Activated CD4-positive, alpha-beta T cell treated with anti-CD3 and anti-CD28 coated beads, Interleukin-2, amount 50 U/mL, for 24 hours (primary cell): ENCODE measurements at places on chromosomes 1 and 21.

DNA sequence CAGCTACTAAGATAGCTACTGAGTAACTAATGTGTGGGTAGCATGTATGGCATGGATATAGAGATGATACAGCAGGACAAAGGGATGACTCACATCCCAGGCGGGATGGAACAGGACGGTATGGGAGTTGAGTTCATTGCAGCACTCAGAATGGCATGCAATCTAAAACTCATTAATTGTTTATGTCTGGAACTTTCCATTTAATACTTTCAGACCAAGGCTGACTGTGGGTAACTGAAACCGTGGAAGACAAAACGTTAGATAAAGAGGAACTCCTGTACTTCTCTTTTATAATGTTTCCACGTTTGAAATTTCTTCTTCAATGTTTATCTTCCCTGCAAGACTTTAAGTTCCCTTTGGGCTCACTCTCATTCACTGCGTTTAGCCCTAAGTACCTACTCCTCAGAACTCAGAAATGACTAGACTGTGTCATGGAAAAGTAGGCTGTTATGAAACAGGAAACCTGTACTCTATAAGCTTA is 151.9 kb downstream of the MAGI3 start:
- no peak for DNase-seq

DNA sequence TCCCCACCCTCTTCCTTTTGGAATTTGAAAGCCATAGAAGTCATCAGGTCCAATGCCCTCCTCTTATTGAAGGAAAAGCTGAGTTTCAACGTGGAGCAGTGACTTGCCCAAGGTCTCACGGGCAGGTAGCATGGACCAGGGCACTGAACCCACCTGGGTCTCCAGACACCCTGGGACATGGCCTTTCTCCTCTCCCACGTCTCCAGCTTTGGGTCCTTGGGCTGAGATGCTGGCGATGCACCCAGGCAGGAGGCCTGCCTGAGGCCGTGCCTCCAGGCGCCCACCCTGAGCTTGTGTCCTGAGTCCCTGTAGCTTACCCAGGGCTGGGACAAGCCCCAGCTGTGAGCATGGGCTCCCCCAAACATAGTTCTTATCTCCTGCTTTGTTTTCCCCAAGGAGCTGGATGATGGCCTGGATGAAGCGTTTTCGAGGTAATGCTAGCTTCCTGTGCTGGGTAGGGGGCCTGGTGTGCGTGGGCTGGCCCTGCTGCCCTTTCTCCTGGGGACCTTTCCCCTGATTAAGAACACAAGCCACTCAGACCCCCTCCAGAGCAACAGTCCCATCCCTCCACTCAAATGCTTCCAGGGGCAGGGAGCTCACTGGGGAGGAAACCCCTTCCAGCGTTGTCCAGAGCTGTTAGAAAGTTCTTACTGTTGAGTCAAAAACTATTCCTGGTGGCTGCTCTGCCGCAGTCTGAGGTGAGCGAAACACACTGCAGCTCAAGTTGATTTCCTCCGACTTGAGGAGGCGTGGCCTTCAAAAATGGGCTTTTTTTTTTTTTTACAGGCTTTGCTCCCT is 21.6 kb downstream of the LDLRAP1 start:
- DNase-seq: no peak

DNA sequence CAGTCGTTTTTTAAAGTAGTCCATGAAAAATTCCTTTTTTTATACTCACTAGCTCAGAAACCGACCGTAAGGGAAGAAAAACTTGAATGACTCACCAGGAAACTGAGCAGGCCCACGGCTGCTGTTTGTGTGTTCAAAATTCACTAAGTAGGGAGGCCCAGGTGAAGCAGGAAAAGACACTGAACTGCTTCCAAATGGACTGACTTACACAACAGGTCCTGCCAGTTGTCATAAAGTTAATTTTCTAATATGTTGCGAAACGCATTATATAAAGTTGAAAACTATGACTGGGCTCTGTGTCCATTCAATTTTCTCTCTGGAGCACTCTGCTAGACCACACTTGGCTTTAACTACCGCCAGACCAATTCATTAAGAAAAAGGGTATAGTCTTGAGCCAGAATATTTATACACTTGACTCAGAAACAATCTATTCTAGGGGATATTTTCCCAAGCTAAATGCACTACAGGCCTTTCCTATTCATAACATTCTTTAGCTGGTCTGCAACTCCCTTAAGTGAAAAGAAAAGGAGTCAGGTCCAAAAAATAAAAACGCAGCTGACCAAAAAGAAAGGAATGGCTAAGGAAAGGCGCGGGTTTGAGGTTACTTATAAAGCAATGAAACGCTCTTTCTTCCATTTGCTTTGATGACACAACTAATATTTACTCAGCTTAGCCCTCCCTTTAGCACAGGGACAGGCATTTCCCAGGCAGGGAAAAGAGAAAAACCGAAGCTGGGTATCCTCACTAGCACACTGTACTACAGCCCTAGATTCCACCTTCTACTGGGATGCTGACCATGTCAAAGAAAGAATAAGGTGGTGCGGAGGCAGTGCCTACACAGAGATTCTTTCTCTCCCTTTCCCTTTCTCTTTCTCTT is 306.3 kb upstream of the ESRRG start:
- DNase-seq: no peak

- no peak for DNase-seq
Observed at GRCh38 chr1:245211761-245212160, 57.0 kb downstream of the KIF26B start.

GRCh38 chr1:172874950-172875349 is 175.8 kb downstream of the TNFSF18 start:
- DNase-seq: peak; percentile 17

GRCh38 chr1:211822677-211823407 is 7.7 kb downstream of the LPGAT1 start:
- no peak for DNase-seq

- DNase-seq: no peak
Observed at GRCh38 chr1:162035241-162035640, 11.6 kb upstream of the OLFML2B start.

GRCh38 chr1:32623775-32624174 is 26.6 kb downstream of the ZBTB8OS start:
- peak; percentile 42 for DNase-seq

DNA sequence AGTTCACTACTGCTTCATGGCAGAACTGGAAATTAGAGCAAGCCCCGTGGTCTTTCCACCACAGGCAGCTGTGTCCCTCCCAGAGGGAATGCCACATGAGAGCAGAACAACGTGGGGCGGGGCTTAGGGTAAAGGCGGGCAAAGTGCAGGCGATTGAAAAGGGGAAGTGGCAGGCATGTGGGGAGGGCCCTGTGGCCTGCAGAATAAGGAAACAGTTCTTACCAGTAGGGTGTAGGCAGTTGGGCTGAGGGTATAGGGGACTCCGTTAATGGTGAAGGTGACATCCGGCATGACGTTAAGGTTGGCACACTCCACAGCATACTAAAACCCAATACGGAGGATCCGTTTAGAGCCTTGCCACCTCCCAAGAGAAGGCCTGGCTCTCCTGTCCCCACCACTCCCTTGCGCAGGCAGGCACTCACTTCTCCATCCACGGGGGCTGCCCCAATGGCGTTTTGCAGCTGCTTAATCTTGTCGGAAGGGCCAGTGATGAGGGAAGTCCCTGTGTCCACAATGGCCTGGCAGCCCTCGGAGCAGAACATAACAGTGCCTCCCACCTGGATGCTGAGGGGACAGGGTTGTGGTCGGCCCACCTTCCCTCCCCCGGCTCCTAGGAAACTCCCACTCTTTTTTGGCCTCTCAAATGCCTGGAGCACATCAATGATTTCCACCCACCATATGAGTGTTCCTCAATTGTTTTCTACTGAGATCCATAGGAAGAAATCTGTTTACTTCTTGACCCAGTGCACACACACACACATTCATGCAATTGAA is 9.1 kb upstream of the RAB7B start:
- no peak for DNase-seq

DNA sequence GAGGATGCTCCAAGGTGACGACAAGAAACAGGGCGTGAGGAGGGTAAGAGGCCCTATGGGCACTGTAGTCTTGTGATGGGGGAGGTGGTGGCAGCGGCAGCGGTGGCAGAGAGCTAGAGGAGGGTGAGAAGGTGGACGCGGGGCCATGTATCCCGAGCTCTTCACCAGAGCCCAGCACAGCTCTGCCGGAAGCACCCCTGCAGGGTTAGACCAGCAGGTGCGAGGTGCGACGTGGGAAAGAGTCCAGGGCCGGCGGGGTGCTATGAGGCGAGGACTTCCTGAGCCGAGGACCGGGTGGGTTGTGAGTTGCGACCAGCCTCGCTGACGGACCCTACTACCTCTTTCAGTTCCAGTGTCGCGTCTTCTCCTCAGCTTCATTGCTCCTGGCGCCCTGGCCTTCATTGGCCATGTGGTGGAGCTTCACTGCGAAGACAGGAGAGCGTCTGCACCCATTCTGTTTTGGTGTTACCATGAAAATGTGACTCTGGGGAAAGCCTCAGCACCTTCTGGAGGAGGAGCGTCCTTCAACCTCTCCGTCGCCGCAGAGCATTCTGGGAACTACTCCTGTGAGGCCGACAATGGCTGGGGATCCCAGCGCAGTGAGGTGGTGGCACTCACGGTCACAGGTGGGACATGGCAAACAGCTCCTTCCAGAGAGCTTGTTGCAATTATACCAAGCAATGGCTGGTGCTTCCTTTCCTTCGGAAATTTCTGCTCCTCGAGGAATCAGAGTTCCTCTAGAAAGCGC is 67.9 kb upstream of the KIRREL1 start:
- DNase-seq: no peak

- DNase-seq: no peak
Observed at GRCh38 chr1:163797816-163798215, 476.1 kb downstream of the NUF2 start.

DNA sequence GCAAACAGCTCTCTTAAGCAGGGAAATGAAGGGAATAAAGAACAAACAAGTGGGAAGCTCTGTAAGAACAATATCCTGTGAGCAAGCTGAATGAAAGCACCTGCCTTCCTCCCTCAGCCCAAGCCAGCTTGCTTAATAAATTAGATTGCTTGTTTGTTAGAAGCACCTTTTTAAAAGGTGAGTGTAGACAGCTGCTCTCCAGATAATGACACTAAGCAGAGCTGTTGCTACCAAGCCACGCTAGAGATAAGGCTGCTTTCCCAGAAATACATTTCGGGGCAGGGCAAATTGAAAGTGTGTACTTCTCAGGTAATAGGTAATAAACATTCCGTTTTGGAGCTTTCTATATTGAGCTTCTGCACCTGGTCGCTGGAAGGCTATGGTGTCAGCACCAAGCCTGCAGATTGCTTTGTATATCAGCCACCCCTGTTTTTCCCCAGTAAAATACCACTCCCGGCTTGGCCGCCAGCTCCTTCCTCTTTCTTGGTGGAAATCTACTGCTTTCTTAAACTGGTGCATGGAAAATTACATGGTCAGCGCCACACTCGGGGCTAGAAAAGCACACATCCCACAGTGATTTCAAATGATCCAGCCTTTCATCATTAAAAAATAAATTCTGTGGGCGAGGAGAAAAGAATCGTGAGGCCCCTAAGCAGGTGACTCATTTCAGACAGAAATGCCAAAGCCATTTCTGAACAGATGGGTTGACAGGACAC is 151.3 kb downstream of the ETS2 start:
- no peak for DNase-seq

DNA sequence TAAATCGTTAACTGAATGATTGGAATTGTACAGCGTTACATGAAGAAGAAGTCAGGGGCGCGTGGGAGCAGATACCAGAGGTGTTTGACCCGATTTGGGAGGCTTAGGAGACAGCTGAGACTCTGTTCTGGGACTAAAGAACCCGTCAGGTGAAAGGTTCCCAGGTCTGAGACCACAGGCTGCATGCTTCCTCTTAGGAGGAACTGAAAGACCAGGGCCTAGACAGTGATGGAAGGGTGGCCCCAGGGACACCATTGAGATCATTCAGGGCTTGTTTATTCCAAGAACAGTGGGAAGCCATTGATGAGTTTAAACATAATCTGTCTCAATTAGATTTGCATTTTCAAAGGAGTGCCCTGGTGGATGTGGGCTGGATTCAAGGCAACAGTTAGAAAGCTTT is 904 bp downstream of the KLF17 start:
- DNase-seq: no peak

DNA sequence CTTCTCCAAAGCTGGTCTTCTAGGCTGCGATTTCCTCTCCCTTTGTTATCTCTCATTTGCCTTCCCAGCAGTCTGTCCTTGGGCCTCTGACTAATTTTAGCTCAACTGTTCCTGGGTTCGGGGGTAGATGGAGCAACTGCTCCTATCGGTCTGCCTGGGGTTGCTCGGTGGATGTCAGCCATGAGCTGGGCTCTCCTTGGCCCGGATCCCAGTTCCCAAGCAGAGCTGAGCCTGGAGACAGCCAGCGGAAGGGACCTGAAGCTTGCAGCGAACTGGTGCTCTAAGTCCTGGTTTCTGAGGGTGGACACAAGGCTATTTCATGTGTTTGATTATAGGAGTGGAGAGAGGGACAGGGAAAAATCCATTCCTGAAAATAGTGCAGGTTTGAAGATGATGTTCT is 423.0 kb downstream of the RPS6KC1 start:
- DNase-seq: no peak

- no peak for DNase-seq
Observed at GRCh38 chr1:7670334-7671145, 100.6 kb upstream of the VAMP3 start.

DNA sequence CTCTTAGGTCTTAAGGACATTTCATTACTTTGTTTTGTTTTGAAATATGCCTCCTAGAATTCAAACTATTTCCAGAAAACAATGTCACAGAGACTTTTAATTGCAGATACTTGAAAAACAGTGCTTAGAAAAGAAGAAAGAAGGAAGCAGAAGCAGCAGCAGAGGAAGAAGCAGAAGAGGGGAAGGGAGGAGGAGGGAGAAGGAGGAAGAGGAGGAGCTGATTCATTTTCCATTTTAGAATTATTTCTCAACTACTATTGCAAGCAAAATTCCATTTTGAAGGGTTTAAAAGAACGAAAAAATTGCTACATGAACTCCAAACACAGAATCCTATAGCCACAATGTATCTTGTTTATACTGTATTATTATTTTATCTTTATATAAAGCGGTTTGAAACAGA is 13.9 kb downstream of the RC3H1 start:
- DNase-seq: no peak

GRCh38 chr1:203985044-203985443 is 87.9 kb upstream of the SOX13 start:
- DNase-seq: no peak

GRCh38 chr1:73868810-73869336 is 329.1 kb downstream of the LRRIQ3 start:
- no peak for DNase-seq
